ENCODE measurements at places on chromosomes 7 and 10.
A peak's percentile ranks its signal among the peaks of the same experiment; 100 is the strongest.

- DNase-seq, result no peak
These were observed 126.4 kb upstream of the ITGB1 start for GRCh38 chr10:33084453-33084852.

GRCh38 chr7:2800931-2801688, 43.0 kb downstream of the GNA12 start:
- DNase-seq, result no peak

GRCh38 chr7:140284062-140284461, 107.3 kb upstream of the KDM7A start:
- DNase-seq, result no peak

- DNase-seq, result no peak
These were observed 104.3 kb downstream of the AHR start for GRCh38 chr7:17402628-17403278.

DNA sequence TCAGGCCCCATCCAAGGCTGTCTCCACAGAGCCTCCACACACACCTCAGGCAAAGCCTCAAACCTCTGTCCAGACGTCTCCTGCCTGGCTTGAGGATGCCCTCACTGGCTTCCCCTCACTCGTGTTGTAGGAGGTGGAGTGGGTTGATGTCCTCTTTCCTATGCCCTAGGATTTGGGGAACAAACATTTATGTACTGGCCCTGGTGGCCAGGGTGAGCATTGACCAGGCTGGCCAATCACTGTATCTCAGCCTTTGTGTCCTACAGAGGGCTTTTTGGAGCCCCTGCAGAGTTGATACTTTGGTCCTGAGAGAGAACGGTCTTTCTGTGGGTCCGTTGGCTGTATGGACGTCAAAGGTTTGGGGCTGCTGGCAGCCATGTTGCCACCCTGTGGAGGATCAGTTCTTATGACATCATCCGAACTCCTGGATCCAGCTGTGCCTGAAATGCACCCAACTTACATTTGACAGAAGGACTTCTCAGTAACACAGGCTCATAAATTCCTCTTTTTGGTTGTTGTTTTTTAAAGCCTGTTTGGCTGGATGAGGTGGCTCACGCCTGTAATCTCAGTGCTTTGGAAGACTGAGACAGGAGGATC, 2.3 kb upstream of the GRID2IP start:
- DNase-seq, result no peak

GRCh38 chr10:125144693-125145623, 15.4 kb downstream of the CTBP2 start:
- no peak for DNase-seq

DNA sequence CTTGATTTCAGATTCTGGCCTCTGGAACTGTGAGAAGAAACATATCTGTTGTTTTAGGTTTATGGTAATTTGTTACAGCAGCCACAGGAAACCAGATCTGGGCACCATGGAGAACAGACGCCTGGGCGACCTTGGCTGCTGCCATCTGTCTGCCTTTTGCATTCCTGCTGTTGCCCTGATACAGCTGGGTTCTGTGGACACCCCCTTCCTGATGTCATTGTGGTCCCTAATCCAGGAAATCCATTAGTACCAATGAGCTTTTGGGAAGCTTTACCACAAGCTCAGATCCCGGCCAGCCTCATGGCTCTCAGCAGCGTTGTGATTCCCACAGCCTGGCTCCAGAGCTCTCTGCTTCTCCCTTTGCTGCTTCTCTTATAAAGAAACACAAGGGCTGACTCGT, 174.2 kb upstream of the NPS start:
- DNase-seq, result no peak

- no peak for DNase-seq
These were observed 25.2 kb downstream of the FGFR2 start for GRCh38 chr10:121572859-121573537.

GRCh38 chr7:42618651-42619360, 293.1 kb downstream of the C7orf25 start:
- no peak for DNase-seq

GRCh38 chr10:71239946-71240795, 27.8 kb downstream of the UNC5B start:
- no peak for DNase-seq

GRCh38 chr7:134605978-134606923, 40.4 kb upstream of the BPGM start:
- DNase-seq, result peak; percentile 37

DNA sequence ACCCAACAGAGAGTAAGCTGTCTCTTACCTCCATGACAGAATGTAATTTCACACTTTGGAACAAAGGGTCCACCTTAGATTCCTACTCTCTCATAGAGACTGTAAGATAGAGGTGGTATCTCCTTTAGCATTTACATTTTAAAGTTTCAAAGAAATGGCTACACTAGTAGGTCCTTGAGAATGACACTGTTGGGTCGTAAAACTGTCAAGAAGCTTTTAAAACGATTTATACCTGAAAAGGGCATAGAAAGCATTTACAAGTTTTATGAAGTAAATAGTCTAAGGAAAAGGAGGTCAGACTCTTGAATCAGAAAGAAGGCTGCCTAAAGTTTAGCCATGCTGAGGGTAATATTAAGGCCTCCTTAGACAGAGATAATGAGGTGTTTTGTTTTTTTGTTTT, 1212.4 kb upstream of the PHF14 start:
- no peak for DNase-seq

DNA sequence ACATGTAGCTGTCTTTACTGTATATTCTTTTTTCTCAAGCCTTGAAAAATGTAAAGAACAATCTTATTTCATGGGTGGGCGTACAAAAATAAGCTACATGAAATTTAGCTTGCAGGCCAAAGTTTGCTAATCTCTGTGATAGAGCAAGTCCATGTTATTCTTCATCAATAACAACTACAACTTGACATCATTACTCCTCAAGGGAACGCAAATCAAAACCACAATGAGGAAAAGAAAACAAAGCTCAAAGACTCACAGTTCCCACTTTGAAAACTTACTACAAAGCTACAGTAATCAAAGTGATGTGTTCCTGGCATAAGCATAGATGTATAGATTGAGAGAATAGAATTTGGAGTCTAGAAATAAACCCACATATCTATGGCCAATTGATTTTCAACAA, 62.5 kb downstream of the GNA12 start:
- DNase-seq, result no peak
